ENCODE measurements at places on chromosomes 1 and 21.

DNA sequence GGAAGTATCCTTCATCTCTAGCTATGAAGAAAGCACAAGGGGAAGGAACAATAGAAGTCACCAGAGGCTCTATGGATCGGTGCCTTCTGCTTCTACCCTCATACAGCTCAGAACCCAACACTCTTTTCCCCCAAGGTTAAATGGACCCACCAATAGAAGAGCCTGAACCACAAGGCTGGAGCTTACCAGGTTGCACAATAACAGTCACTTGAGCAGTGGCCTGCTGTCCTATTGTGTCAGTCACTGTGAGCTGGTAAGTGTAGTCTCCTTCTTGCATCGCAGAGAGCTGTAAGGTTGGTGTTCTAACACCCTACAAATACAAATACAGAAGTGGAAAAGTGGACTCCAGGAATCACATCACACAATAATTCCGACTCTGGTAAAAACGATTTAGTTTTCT, 103.0 kb downstream of the KIAA0319L start:
- DNase-seq = no peak

GRCh38 chr1:2384941-2385481, 6.3 kb downstream of the MORN1 start:
- DNase-seq = no peak

DNA sequence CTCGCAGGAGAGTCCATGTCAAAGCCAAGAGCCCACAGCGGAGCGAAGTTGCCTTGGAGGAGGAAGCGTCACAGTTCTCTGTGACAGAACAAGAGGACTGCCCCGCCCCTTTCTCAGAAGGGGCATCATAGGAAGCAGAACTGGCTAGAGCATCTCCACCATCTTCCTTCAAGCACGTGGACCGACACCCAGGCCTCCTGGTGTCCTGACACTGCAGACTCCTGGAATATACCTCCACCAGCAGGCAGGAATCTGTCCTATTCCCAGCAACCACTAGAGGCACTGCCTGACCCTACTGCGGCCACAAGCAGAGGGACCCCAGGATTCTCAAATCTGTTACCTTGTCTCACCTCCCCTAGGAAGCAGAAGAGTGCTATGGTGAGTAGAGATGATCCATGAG, 37.8 kb downstream of the GPA33 start:
- DNase-seq = no peak

DNA sequence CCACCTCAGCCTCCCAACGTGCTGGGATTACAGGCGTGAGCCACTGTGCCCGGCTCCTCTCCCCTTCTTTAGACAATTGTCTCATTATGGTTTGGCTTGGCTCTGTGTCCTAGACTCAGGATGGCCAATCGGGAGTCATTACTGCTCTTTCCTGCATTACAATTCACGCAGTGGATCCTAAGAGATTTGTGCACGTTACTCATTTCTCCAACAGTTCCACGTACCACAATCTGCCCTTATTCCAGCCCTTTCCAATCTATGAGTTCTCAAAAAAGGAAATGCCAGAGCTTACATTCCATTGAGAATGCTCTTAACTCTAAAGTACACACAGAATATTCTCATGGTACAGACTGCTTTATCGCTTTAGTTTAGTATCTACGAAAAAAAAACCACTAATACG, 357.0 kb downstream of the GPATCH2 start:
- DNase-seq = no peak

- no peak for DNase-seq
Measured at GRCh38 chr1:244118109-244118761, 67.2 kb downstream of the ZBTB18 start.

Measured in CD4-positive, alpha-beta T cell treated with Interleukin-4 for 4 hours (primary cell).